ENCODE measurements at places on chromosomes 6 and 20.
A peak's percentile ranks its signal among the peaks of the same experiment; 100 is the strongest.

DNA sequence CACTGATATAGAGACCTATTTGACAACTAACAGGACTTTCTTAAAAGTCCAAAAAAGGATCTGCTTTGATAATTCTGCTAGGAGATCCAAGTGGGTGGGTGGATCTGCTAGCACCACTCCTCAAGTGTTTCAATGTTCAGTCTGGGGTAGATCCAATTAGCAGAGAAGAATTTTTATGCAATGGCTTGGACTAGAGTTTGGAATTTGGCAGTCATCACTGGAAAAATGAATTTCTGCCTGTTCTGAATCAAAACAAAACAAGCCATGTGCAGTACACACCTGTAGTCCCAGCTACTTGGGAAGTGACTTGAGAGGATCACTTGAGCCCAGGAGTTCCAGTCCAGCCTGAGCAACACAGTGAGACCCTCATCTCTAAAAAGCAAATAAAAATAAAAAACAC, 12.6 kb upstream of the GNMT start:
- ATAC-seq, result no peak

- ATAC-seq, result no peak
Measured at GRCh38 chr6:32967151-32968091, 973 bp upstream of the BRD2 start.

DNA sequence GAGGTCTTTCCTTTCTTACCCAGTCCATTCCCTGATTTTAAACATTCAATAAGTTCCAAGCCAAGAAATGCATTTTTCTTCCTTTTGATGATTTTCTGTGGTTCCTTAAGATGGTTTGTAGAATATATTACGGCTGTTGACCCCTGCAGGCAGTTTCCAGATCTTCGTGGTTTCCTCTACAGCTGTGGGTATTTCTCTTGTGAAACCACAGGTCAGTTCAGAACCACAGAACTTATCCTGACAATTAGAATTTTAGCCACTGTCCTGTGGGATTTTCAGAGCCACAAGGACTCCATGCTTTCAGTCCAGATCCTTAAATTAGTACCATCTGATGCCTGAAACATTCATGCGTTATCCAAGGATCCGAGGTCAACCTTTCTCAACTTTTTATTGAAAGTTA, 29.7 kb upstream of the EXOC2 start:
- no peak for ATAC-seq

- ATAC-seq, result peak; percentile 54
Measured at GRCh38 chr6:11947575-11947974, 64.5 kb upstream of the HIVEP1 start.

- no peak for ATAC-seq
Measured at GRCh38 chr6:56231827-56232226, 15.6 kb downstream of the COL21A1 start.

GRCh38 chr6:24387818-24388217, 14.9 kb upstream of the MRS2 start:
- no peak for ATAC-seq

GRCh38 chr6:27872642-27873020, 39.6 kb downstream of the OR2B2 start:
- no peak for ATAC-seq

GRCh38 chr6:8329562-8329961, 105.8 kb downstream of the SLC35B3 start:
- no peak for ATAC-seq

GRCh38 chr6:88177961-88178464, 11.9 kb upstream of the CNR1 start:
- peak; percentile 49 for ATAC-seq

DNA sequence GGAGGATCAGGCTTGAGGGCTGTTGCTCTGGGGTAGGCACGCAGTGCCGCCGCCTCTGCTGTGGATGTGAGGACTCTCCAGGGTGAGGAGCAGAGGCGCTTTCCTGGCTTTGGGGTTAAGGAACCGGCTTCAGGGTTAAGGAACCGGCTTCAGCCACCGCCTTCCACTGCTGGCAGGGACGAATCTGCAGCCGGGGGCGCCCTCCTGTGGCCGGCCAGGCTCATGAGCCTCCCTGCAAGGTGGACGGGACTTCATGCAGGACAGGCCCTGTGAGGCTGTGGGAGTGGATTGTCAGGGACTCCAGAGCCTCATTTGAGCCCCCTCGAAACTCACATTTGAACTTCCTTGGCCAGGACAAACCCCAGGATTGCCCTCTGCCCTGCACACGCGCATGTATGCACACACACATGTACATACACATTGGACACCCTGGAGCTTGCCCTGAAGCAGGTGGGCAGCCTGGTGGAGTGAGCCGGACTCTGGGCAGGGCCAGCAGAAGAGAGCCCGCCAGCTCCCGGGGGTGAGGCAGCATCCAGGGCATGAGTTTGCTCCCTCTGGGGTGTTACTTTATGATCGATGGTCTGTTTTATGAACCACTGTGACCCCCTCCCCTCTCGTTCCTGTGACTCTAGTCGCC, 146.9 kb downstream of the PHACTR3 start:
- peak; percentile 79 for ATAC-seq

GRCh38 chr6:92196325-92196724, 1223.0 kb downstream of the EPHA7 start:
- ATAC-seq, result no peak

GRCh38 chr6:157020398-157020797, 243.2 kb downstream of the ARID1B start:
- no peak for ATAC-seq

- no peak for ATAC-seq
Measured at GRCh38 chr20:44886266-44886651, 754 bp downstream of the YWHAB start.

DNA sequence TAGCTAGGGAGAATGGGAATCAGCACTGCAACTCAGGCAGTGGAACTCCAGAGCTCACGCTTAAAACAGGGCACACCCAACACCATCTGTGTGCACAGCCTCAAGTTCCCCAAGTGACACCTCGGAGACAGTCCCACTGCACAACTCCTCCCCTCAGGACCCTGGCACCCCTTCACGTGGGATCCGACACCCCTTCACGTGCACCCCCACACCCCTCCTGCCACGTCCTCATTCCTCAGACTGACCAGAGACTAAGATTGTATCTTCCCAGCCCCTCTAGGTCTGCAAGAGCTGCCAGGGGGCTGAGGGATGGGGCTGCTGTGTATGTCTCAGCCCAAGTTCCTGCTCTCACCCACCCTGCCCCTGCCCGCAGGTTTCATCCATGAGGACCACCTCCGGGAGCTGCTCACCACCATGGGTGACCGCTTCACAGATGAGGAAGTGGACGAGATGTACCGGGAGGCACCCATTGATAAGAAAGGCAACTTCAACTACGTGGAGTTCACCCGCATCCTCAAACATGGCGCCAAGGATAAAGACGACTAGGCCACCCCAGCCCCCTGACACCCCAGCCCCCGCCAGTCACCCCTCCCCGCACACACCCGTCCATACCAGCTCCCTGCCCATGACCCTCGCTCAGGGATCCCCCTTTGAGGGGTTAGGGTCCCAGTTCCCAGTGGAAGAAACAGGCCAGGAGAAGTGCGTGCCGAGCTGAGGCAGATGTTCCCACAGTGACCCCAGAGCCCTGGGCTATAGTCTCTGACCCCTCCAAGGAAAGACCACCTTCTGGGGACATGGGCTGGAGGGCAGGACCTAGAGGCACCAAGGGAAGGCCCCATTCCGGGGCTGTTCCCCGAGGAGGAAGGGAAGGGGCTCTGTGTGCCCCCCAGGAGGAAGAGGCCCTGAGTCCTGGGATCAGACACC, 7.6 kb downstream of the MYL9 start:
- no peak for ATAC-seq

GRCh38 chr6:22612236-22612635, 42.9 kb downstream of the HDGFL1 start:
- ATAC-seq, result no peak

- no peak for ATAC-seq
Measured at GRCh38 chr6:145704143-145704781, 31.1 kb downstream of the EPM2A start.

DNA sequence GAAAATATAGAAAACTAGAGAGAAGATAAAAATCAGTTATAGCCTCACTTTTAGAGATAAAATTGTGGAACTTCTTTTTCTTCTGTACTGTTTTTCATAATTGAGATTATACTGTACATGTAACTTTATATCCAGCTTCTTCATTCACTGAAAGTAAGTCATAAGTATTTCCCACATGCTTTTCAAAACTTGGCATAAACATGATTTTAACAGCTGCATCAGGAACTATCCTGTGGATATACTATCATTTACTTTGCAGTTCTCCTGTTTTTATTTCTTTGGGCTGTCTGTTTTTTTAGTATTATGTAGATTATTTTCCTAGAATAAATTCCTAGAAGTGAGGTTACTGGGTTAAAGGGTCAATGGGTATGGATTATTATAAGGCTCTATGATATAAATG, 14.8 kb downstream of the DSTN start:
- ATAC-seq, result no peak

GRCh38 chr6:137702791-137703424, 164.2 kb upstream of the TNFAIP3 start:
- ATAC-seq, result no peak

DNA sequence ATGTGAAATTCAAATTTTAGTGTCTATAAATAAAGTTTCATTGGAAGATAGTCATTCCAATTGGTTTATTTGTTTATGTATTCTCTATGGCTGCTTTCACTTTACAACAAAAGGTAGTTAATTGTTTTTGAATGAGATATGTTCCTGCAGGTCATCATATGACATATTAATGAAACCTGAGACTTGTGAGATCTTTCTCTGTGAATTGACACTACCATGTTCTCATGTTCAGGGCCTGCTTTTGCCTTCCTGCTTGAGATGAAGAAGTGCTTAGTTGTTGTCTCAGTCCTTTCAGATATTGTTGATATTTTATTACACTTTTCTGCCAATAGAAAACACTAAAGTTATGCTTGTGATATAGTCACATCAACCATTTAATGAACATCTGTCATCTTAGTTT, 132.5 kb downstream of the UTRN start:
- ATAC-seq, result no peak

GRCh38 chr6:101655109-101655508, 261.6 kb downstream of the GRIK2 start:
- no peak for ATAC-seq

DNA sequence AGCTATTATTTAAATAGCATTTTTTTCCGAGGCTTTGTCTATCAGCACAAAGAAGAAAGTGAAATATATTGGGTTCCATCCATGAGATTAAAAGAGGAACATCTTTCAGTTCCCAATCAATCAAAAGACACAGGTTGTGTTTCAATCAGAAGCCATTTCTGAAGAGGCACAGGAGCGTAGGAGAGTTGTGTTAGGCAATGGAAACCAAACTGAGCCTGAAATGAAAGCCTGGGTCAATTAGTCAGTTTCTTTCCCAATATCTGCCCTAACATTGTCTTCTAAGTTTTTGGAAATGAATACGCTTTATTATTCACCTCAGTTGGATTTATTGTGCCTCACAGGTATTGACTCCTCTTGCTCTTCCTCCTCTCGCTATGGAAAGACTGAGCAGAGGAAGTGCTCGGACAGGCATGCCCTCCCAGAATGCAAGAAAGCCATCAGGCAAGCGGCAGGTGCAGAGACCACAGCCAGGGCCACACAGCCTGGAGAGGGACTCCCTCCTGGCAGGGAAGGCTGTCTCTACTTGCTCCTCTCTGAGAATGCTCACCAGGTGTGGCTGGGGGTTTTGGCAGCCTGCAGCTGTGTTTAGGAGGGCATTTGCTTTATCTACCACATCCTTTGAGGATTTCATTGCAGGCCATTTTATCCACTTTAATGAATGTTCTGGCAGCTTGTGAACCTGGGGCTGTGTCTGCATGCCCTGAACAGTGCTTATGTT, 100.8 kb upstream of the NEDD9 start:
- ATAC-seq, result no peak

DNA sequence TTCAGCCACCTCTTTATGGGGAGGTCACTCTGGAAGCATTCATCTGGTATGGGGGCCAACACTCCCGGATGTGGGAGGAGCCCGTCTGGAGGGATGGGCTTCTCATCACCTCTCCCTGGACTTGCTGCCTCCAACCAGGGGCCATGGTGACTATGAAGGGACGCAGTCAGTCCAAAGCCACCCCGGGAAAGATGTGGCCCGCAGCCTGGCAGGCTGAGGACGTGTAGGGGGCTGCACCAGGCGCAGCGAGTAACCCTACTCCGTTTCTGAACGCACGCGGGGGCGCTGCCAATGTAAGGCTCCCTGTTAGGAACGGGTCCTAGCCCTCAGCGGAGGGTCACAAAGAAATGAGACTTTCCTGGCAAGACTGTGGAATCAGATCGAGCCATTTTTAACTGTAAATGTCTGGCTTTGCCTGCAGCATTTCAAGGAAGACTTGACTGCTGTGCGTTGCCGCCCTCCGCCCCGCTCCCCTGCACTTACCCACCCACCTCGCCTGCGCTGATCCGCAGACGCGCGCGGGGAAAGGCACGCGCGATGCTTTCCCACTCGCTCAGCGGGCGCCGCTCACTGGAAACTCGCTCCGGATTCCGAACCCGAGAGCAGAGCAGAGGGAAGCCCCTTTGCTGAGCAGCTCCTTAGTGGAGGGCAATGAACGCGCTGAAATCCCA, 55.1 kb downstream of the IL20RA start:
- no peak for ATAC-seq

- peak; percentile 23 for ATAC-seq
Measured at GRCh38 chr6:42453654-42454427, 2.1 kb upstream of the TRERF1 start.

- no peak for ATAC-seq
Measured at GRCh38 chr6:37041521-37041920, 36.1 kb downstream of the FGD2 start.

DNA sequence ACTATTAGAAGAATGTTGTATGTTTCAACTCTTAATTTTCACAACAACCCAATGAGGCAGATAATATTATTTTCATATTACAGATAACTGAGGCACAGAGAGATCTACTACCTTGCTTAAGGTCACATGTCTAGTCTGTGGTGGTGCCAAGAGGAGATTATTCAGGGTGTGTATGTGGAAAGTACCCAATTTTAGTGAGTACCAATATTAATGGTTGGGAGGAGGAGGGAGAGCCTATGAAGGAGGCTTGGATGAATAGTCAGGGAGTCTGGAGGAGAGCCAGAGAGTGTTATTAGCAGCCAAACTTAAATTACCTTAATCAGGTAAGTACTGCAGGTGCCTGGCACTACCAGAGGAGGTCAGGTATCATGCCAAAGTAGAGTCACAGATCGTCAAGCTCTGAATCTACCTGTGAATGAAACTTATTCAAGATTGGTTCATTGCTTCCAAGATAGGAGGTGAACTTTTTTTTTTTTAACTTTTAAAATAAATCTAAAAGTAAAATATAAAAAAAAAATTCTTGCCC, 10.9 kb upstream of the CALHM6 start:
- peak; percentile 71 for ATAC-seq

Measured in esophagus mucosa (tissue), 1 donor.